Left ventricle myocardium inferior (tissue), 1 donor: ENCODE measurements at places on chromosomes 12 and 14. TPM values are rescaled to one million over a fixed set of nuclear protein-coding genes. Genes with fewer than 3 reads are reported as not detected.

The NEUROD4 gene
- not detected for total RNA-seq

DNA sequence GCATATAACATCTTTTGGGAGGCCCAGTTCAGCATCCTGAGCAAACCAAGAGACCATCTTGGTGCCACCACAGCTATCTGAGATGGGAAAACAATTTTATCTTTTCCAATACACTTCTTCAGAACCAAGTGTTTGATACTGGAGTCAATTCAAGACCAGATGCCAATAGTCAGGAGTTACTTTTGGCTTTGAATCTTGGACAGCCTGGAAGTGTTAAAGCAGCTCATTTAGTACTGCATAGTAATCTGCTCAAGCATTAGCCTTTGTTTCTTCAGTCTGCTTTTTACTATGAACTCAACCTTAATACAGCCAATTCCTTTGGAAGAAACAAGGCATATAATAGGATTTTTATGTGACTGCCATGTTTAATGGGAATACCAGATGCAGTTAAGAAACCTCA is 81.9 kb upstream of the TSPAN8 start:
- no peaks in the 10 kb centered on the region for H3K36me3 ChIP-seq
- no peak overlapping the region for H3K4me3 ChIP-seq
- H3K4me1 ChIP-seq: no peaks in the 10 kb centered on the region
- no peaks in the 10 kb centered on the region for H3K27me3 ChIP-seq
- no peak for DNase-seq
- H3K27ac ChIP-seq: no peak overlapping the region

DNA sequence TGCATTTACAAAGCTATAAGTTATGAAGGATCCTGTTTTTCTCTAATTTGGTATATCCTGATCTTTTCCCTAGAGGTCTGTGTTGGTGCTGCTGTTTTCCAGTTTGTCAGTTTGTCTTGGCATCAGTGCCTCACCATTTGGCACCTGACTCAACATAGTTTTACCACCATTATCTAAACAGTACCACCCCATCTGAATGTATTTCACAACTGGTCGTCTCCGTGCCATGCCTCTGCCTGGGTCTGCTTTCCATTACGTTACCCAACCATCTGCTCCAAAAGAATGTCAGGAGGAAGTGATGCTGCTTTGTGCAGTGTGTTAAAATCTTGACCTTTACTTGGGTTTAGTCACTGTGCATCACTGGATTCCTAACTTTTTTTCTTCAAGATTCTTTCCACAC is 129.3 kb upstream of the RASSF8 start:
- H3K27ac ChIP-seq: no peak overlapping the region
- DNase-seq: no peak
- no peaks in the 10 kb centered on the region for H3K36me3 ChIP-seq
- H3K27me3 ChIP-seq: peaks cover 4% of the 10 kb centered on the region
- H3K4me3 ChIP-seq: no peak overlapping the region
- H3K4me1 ChIP-seq: peaks cover 10% of the 10 kb centered on the region

- H3K4me3 ChIP-seq: no peak overlapping the region
- no peak for DNase-seq
- peaks cover 81% of the 10 kb centered on the region for H3K27me3 ChIP-seq
Observed at GRCh38 chr14:88195676-88196075, 127.4 kb downstream of the KCNK10 start.

DNA sequence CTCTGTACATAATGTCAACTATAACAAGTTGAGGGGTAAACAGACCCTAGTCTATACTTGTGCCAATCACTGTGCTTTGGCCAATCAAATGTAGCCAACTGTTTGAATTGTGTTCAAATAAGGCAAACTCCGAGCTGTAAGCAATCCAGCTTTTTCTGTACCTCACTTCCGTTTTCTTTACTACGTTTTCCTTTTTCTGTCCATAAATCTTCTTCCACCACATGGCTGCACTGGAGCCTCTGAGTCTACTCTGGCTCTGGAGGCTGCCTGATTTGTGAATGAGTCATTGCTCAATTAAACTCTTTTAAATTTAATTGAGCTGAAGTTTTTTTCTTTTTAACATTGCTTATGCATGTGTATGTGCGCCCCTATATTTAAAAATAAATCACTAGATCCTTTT is 29.7 kb downstream of the CLEC1A start:
- DNase-seq: no peak
- peaks cover 34% of the 10 kb centered on the region for H3K4me1 ChIP-seq
- H3K4me3 ChIP-seq: no peak overlapping the region

DNA sequence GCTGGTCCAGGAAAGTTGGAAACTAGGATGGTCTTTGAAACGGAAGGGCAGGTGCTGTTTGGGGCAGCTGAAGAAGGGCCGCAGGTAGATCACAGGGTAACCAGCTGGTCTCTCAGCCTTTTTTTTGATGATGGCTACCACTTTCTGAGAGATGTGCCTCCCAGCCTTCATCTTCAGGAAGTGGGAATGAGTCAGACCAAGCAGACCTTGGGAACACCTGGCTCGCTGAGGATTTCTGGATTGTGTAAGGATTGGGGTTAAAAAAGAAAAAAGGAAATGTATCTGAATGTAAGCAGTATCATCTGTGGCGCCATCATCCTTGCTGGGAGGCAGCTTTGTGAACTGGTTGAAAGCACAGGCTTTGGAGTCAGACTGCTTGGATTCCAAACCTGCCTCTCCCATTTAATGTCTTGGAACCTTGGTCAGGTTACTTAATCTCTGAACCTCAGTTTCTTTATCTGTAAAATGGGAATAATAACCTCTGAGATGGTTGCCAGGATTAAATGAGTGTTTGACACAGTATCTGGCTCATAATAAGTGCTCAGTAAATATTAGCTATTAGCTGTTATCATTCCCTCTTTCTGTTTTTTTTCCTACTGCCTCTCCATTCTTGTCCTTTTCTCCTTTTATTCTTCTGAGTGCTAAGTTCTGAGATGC is 1.7 kb downstream of the PRPF40B start:
- no peak for DNase-seq
- peaks cover 24% of the 10 kb centered on the region for H3K4me1 ChIP-seq
- no peaks in the 10 kb centered on the region for H3K36me3 ChIP-seq
- no peak overlapping the region for H3K4me3 ChIP-seq
- no peaks in the 10 kb centered on the region for H3K27me3 ChIP-seq

- H3K27ac ChIP-seq: peak overlapping the region; percentile 18
- no peaks in the 10 kb centered on the region for H3K36me3 ChIP-seq
Observed at GRCh38 chr12:45243963-45244362, 28.1 kb downstream of the ANO6 start.

- no peak for DNase-seq
- H3K4me1 ChIP-seq: no peaks in the 10 kb centered on the region
- H3K36me3 ChIP-seq: no peaks in the 10 kb centered on the region
Observed at GRCh38 chr14:85481471-85481870, 48.5 kb upstream of the FLRT2 start.

DNA sequence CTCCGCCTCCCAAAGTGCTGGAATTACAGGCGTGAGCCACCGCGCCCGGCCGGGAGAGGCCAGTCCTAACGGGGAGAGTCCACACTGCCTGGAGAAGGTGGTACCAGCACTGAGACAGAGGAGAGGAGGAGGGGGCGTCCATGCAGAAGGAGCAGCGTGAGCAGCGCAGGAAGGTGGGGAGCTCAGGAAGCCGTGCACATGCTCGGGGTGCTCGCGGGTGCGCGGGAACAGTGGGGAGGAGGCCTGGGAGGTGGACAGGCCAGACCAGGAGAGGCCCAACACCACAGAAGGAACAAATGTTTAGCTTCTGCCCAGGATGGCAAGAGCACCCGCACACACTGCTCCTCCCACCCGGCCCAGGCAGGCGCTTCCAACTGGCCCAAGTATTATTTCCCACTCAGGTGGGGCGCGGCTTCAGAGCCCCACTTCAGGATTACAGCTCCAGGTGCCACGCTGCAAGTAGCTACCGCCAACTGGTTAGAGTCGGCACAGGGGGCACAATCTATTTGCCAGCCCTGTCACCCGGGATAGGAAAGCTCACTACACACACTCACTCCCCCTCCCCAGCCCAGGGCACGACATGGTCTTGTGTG is 80.8 kb upstream of the BCL11B start:
- no peak overlapping the region for H3K27ac ChIP-seq
- no peaks in the 10 kb centered on the region for H3K4me1 ChIP-seq
- DNase-seq: no peak
- H3K36me3 ChIP-seq: no peaks in the 10 kb centered on the region
- no peak overlapping the region for H3K4me3 ChIP-seq

The TAS2R46 gene
- 0.30 TPM for total RNA-seq
